CD14-positive monocyte (primary cell): ENCODE measurements at places on chromosomes 5 and 9.

DNA sequence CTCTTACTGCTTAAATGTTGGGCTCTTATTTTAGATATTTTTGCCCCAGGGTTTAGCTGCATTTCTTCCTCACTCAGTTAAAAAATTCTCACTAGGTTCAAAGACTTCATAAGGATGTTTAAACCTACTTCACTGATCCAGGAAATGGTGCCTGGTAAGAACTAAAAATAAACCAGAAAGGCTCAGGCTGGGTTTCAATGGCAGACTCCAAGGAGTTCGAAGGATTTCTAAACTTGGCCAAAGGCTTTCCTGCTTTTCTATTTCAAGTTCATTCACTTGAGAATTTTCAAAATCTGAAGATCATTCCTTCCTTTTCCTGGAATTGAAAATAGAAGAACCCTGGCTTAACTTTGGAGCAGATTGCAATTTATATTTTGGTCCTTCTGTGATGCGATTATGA is 193.0 kb upstream of the MAP1B start:
- no peak for DNase-seq

- DNase-seq = no peak
These were observed 135.4 kb downstream of the UGCG start for GRCh38 chr9:112032009-112032408.

DNA sequence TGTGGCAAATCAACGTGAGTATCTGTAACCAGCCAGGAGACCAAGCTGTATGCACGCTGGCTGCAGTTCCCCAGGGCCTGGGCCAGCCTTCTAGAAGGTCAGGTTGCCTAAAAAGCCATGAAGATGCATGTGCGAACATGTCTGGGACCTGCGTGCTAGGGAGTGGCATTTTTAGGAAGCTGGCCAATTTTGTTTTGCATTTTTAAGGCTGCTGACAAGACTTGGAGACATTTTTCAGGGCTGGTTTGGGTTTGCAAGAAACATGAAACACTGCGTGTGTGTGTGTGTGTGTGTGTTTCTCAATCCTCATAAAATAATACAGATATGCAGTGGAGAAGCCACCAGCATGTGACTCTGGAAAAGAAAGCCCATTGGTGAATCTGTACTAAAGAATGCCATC is 5.1 kb downstream of the TGFBI start:
- no peak for DNase-seq

DNA sequence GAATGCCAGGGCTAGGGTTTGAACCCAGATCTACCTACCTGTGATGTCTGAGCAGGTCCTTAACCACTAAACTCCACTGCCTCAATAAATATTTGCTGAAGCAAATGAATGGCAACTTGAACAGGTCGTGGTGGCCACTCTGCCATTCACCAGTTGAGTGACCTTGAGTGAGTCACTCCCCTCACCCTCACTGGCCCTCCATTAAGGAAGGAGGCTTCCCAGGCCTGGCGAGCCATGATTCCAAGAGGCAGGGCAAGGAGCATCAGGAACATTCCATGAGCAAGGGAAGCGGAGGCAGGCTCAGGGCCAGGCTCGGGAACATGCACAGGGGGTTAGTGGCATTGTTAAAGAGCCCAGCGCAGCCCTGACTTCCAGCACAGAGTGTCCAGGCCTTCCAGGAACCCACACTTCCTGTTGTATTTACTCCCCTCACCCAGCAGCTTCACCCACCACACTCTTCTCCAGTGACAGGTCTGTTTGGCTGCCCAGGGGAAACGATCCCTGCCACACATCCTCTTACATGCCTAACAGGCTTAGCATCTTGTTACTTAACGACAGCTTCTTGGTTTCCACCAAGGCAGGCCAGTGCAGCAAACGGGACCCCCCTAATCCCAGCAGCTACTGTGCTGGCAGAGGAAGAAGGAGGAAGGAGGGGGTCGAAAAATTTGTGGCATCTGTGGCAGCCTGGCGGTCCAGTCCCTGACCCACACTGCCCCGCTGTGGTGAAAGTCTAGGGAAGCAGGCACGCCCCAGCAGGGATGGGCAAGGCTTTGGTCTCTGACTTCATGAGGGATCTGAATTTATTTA is 43.7 kb upstream of the TTC1 start:
- DNase-seq = no peak

- DNase-seq = peak; percentile 5
These were observed 13.6 kb upstream of the MAST4 start for GRCh38 chr5:66582499-66583165.

DNA sequence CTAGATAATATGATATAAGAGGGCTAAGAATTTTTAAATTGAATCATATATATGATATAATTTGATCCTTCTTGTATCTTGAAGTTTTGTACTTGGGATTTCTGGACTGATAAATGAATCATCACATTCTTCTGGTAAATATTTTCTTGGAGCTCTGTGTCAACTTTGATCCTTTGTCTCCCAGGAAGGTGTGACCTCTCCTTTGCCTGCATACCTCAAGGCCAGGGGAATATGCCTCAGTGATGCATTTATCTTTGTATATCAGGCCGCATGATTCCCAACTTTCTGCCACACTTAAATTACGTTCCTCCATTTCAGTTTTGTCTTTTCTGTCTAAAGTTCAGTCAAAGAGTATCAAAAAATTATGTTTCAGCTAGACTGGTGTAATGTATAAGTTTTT is 101.2 kb downstream of the NLN start:
- DNase-seq = no peak
